ENCODE measurements at places on chromosomes 7 and 10.

DNA sequence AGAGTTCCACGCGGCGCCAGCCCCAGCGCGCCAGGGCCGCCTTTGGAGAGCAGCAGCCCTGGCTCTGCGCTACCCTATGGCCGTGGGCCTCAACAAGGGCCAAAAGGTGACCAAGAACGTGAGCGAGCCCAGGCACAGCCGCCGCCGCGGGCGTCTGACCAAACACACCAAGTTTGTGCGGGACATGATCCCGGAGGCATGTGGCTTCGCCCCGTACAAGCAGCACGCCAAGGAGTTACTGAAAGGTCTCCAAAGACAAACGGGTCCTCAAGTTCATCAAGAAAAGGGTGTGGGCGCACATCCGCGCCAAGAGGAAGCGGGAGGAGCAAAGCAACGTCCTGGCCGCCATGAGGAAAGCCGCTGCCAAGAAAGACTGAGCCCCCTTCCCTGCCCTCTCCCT is 144.1 kb downstream of the SRPK2 start:
- DNase-seq = no peak

- no peak for DNase-seq
Measured at GRCh38 chr10:8061274-8062211, 7.1 kb downstream of the GATA3 start.

- DNase-seq = peak; percentile 15
Measured at GRCh38 chr7:80135309-80136104, 876 bp downstream of the GNAI1 start.

DNA sequence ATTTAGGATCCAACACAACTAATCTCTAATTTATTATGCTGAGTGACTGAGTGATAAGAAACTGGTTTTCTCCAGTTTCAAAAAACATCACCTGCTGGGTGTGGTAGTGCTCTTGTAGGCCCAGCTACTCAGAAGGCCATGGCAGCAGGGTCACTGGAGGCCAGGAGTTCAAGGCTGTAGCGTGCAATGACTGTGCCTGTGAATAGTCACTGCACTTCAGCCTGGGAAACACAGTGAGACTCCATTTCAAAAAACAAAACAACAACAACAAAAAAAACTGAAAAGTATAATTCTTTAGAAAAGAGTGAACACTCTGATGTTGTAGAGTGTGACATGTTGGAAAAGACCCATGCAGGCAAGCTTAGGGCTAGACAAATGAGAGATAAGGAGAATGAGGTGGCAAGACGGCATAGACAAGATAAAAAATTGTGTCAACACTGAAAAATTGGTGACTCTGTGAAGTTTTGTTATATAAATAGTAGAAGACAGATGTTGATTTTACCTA is 150.1 kb upstream of the GPR22 start:
- no peak for DNase-seq

DNA sequence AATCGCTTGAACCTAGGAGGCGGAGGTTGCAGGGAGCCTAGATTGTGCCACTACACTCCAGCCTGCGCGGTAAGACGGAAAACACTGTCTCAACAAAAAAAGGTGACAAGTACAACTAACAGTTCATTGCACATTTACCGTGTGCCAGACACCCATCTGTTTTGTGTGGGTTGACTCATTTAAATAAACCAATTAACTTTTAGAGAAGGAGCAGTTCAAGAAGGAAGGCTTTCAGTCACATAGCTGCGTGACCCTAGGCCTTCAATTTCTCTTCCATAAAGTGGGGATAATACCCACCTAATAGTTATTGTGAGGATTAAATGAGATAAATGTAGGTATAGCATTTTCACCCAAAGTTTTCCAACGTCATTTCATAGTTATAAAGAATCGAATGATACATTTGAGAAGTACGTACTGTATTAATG is 52.3 kb upstream of the KDM7A start:
- DNase-seq = no peak

DNA sequence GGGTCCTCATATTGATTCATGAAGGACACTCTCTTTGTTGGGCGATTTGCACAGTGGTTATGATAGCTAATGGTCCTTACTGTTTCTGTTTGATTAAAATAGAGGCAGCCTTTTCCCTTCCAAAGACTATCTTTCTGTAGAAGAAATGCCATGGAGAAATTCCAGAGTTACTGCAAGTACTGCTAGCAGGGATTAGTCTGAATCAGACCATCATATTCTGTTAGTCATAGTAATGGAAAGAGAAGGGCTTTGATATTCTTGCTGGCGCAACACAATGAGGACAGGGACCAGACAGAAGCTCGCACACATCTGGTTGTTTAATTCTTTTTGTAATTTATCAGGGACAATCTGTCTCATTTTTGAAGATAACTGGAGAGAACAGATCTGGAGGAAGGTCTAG is 304.5 kb upstream of the FZD8 start:
- DNase-seq = no peak

- DNase-seq = no peak
Measured at GRCh38 chr10:121754666-121755065, 156.4 kb upstream of the FGFR2 start.

DNA sequence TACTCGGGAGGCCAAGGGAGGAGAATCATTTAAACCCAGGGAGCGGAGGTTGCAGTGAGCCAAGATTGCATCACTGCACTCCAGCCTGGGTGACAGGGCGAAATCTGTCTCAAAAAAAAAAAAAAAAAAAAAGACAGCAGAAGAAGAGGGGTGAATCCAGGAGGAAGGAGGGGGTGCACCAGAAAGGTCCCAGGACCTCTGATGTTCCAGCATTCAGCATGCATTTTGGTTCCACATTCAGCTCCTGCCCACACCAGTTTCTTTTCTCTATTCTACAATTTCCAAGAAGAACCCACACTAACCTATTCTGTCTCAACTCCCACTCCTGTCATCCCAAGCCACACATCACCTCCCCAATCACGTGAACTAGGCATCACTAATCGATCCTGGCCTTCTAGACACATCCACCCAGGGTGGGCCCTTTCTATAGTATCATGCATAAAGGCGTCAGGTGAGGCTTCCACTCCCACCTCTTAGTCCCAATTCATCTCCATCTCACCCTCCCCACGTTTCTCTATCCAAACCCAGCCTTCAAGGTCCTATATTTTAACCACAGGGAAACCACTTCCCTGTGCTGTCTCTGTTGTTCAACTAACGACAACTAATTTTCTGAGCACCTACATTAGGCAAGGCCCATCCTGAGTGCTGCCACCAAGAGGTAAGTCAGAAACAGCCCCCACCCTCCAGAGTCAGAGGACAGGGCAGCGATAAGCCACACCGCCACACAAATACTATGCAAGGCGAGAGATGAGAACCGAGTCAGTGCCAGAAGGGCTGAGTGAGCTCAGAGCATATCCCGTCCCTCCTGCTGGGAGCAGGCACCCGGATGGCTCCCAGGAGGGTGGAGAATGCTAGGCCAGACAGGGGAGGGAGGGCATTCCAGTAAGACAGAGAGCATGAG is 2.2 kb downstream of the ANXA11 start:
- no peak for DNase-seq

GRCh38 chr7:41448104-41448503 is 254.8 kb downstream of the INHBA start:
- no peak for DNase-seq

- no peak for DNase-seq
Measured at GRCh38 chr10:13183625-13184024, 22.3 kb downstream of the MCM10 start.

DNA sequence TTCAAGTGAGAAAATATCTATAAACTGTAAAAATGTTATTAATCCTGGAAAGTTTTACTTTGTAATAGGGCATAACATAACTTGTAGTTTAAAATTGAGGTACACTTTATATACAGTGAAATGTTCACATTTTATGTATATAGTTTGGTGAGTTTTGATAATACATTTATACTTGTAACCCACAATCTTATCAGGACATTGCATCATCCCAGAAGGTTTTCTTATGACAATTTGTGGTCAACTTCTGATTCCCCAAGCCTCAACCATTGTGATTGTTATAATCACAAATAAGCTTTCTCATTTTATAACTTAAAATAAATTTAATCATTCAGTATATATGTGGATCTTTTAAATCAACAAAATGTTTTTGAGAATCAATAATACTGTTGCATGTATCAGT is 151.1 kb downstream of the TFPI2 start:
- no peak for DNase-seq

DNA sequence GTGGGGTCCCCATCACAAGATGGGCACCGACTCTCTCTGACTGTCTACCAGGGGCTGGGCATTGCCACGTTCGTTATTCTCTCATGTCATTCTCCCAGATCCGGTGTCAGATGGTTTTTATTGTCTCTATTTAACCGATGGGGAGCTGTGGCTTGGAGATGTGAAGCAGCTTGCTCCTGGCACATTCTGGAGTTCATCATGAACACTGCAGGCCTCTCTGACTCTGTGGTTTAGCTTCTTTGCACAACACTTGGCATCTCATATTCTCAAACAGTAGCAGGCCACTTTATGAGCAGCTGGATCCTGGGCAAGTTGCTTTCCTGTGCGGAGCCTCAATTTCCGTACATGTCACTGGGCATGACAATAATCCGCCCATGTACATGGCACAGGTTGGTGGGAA is 119.9 kb downstream of the LRRC18 start:
- DNase-seq = no peak

GRCh38 chr10:126207313-126207771 is 180.9 kb downstream of the ADAM12 start:
- DNase-seq = no peak

- DNase-seq = no peak
Measured at GRCh38 chr7:98555403-98555802, 61.7 kb upstream of the NPTX2 start.

DNA sequence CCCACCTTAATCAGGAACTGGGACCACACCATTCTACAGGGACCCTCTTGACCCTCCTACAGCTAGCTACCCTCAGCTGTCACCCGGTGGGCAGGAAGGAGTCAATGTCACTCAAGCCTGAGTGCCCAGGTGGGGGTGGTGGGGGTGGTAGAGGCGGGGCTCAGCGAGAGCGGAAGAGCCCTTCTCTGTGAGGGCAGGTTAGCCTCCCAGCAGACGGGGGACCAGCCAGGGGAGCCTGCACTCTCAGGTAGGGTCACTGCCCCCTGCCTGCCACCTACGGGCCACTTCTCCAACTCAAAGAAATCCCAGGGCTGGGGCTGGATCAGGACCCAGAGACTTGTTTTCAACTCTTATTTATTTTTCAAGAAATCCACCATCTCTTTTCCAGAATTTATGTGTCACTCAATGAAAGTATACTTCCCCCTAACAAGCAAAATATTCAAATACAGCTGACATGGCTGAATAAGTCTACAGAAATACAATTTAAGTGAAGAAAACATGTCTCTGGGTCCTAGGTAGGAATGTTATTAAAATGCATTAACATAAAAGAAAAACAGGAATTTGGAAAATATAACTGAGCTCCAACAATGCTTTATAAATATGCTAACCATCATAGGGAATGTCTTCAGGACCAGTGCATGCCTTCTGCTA is 63.4 kb upstream of the DDC start:
- DNase-seq = no peak

DNA sequence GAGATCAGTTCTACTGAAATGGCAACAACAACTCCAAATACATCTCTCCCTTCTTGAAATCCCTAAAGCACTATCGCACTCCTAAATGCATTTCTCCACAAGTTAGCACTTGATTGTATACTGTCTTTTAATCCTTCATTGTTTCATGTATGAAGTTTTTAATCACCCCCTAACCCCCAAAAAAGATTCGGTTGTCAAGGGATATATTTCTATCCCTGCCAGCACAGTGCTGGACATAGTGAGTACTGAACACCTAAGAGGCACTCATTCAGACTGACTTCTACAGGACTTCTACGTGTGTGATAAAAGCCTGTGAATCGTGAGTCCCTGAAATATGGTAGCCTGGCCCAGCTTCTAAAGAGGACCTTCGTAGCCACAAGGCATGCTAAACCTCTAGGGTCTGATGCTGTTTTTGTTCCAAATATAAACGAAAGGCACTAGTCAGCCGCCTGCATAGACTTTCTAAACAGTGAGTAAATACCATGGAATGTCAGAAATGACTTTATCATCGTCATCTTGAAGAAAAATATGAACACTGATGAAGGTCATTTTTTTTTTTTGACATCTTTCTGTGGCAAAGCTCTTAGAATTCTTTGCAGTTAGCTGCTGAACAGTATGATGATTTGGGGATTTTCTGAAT is 14.6 kb upstream of the ZSCAN21 start:
- no peak for DNase-seq

Measured in activated T-cell treated with anti-CD3 and anti-CD28 coated beads for 48 hours (primary cell).